ENCODE measurements at places on chromosomes 3 and 15.

- no peak for DNase-seq
Observed at GRCh38 chr3:59392116-59392515, 342.3 kb upstream of the CFAP20DC start.

DNA sequence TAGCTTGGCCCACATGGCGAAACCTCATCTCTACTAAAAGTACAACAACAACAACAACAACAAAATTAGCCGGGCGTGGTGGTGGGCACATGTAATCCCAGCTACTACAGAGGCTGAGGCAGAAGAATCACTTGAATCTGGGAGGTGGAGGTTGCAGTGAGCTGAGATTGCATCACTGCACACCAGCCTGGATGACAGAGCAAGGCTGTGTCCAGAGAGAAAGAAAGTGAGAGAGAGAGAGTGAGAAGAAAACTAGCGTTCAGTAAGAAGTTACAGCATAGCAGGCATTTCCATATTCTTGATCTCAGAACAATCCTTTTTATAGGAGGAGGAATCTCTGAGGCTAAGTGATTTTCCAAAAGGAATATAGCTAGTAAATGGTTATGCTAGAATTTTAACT, 1076.1 kb downstream of the AGBL1 start:
- peak; percentile 51 for DNase-seq

DNA sequence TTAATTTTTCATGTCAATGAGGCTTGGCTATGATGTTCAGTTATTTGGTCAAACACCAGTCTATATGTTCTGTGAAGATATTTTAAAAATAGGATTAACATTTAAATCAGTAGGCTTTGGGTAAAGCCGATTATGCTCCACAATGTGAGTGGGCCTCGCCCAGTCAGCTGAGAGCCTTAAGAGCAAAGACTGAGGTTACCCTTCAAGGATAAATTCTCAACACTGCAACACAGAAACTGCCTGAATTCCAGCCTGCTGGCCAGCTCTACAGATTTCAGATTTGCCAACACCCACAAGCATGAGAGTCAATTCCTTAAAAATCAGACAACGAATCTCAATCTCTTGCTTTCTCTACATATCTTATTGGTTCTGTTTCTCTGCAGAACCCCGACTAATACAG, 188.3 kb downstream of the PLCH1 start:
- DNase-seq, result peak; percentile 49

GRCh38 chr3:72754582-72754981, 93.7 kb downstream of the SHQ1 start:
- no peak for DNase-seq

DNA sequence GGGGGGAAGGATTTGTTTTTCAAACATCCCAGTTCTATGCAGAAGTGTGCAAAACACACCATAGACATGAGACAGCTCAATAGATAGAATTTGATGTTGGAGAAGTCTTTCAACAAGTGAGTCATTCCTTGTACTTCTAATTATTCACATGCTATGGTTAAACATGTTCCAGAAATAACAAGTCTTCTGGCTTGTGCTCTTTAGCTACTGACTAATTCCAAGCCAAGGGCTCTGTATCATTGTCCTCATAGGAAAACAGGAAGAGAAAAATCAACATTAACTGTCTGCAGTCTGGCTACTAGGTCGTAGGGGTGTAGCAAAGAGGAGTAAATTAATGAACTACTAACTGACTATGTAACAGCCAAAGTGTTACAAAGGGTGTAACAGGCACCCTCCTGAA, 25.8 kb downstream of the LDHAL6B start:
- DNase-seq, result peak; percentile 88

DNA sequence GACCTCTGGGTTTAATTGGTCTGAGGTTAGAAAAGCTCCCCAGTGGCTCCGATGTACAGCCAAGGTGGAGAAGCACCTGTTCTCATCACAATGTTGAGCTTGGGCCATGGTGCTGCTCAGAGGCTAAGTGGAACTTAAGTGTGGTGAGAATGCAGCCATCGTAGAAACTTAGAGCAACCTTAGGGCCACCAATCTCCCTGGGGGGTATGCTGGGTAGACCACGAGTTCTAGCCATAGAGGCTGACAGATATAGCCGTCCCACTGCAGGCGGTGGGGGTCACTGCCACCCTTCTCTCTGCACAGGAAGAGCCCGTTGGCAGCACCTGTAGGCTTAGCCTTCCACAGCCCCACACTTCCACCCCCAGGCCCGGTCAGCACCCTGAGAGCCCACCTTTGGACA, 38.0 kb downstream of the MGLL start:
- no peak for DNase-seq

GRCh38 chr3:127038466-127038865, 55.6 kb downstream of the PLXNA1 start:
- DNase-seq, result no peak

- no peak for DNase-seq
Observed at GRCh38 chr15:65863106-65863505, 6.2 kb upstream of the RAB11A start.

DNA sequence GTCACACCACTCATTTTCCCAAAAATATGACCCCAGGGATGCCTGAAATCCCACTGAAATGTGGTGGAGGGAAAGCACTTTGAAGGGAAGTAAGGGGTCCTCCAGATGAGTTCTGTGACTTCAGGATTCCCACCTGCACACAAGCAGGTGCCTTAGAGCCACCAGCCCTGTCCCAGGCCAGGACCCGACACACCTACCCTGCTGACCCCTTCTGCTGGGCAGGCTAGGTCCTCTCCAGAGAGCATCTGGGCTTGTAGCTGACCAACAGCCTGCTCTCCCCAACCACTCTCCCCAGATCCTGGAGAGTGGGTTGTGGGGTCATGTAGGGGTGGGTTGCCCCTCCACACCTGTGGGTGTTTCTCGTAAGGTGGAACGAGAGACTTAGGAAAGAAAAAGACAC, 14.9 kb upstream of the CILP start:
- no peak for DNase-seq

DNA sequence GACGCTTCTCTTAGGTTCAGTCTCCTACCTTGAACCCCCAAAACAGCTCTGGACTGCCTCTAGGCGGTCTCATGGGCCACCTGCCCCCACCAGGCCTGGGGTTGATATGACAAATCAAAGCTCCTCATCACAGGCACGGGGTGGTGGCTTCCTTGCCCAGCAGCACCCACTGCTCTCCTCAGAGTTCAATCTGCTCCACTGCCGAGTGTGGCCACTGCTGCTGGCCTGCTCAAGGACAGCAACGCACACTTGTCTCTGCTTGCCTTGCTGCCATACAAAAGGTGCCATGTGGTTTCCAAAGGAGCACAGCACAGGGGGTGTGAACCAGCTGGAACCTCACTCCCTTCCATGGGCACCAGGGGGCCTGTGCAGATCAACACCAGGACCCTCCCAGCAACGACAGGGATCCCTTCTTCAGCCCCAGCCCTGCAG, 10.2 kb downstream of the KBTBD13 start:
- no peak for DNase-seq

- peak; percentile 69 for DNase-seq
Observed at GRCh38 chr15:52523192-52523591, 5.5 kb downstream of the MYO5A start.

DNA sequence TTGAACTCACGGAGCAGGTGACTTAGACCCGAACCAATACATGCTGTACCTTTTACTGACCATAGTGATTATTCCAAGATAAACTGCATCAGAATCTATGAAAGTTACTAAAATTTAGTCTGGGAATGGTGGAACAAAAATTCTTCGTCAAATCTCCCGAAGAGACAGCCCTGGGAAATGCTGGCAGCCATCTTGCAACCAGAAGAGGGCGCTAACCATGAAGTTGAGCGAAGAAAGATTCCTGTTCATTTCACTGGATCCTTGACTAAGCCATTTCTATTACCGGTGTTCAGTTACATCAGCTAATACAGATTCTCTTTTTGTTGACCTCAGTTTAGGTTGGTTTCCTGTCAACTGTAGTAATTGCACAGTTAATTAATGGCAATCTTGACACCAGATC, 199.6 kb downstream of the SLC9A9 start:
- DNase-seq, result no peak

GRCh38 chr3:29293421-29293820, 12.6 kb downstream of the RBMS3 start:
- peak; percentile 65 for DNase-seq

DNA sequence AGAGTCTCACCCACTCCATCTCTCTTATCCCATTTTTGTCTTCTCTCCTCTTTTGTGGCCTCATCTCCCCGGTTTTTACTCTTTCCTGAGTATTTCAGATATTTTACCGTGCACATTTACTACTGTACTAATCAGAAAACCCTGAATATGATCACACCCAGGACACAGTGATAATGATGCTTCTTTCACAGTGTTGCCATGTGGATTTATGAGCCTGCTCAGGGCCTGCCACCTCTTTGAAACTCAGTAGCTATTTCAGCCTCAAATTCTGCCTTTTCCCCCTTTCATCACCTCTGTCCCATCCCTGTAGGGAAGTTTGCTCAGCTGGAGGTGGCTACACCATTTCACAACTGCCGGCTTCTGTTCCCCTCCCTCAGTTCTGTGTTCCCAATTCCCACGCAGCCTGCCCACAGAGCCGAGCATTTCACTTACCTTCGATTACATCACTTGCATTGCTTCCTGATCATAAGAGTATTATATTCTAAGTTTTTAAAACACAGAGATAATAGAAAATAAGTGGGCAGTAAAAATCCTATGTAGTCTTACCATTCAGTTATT, 33.2 kb downstream of the ARNT2 start:
- DNase-seq, result no peak

- DNase-seq, result peak; percentile 93
Observed at GRCh38 chr3:41267975-41268640, 68.8 kb downstream of the CTNNB1 start.

GRCh38 chr3:14139771-14140170, 14.9 kb downstream of the TMEM43 start:
- peak; percentile 27 for DNase-seq

DNA sequence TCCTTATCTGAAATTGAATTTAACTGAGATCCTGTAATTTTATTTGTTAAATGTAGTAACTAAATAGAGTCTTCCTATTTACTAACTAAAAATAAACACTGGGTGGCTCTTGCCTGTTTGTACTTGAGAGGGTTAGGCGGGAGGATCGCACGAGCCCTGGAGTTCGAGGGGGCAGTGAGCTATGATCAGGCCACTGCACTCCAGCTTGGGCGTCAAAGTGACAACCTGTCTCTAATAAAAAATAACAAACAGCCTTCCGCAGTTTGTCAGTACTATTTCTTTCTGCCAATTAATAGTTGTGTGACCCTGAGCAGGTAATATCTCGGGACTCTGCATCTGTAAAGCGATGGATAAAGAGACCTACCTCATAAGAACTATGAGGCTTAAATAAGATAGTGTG, 768 bp upstream of the PDE12 start:
- DNase-seq, result no peak

DNA sequence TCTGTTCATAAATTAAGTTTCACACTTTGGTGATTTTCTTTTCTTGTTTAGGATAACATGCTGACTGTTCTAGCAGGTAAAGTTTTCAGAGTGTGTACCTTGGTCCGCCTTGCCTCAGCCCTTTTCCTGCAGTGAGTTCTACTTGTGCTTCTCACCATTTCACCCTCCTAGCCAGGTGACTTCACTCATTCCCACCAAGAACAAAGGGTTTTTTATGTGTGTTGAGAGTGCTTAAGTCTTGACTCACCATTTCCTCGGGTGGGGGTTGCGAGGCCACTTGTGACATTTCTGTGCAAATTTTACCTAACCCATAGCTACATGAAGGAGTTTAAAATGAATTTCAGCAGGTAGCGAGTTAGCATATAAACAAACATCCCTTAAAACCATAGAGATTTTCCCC, 81.4 kb downstream of the C3orf38 start:
- no peak for DNase-seq

DNA sequence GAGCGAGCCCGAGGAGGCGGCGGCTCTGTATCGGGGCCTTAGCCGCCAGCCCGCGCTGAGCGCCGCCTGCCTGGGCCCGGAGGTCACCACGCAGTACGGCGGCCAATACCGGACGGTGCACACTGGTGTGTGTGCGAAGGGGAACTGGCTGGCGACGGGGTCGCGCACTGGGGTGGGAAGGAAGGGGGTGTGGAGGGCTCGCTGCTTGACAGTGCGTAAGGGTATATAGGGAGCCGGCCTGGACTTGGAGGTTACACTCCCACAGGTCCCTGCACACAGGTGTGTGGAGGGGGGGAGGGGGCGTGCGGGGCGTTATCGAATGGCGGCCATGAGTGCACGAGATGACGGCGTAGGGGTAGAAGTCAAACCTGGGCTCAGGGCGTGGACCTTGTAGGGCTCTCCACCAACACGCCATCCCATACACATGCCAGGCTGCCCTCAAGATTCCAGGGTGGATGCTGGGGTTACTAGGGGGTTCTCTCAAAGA, 389 bp downstream of the APEH start:
- DNase-seq, result no peak

- no peak for DNase-seq
Observed at GRCh38 chr3:173109143-173109542, 31.9 kb downstream of the SPATA16 start.

DNA sequence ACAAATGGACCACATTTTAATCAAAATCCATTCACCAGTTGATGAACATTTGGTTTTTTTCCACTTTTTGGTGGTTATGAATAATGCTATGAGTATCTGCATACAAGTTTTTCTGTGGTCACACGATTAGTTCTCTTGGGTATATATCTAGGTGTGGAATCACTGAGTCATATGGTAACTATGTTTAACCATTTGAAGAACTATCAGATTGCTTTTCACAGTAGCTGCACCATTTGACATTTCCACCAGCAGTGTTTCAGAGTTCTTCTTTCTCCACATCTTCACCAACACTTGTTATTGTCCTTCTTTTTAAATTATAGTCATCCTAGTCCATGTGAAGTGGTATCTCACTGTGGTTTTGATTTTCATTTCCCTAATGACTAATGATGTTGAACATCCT, 33.3 kb upstream of the ATG7 start:
- DNase-seq, result peak; percentile 94

DNA sequence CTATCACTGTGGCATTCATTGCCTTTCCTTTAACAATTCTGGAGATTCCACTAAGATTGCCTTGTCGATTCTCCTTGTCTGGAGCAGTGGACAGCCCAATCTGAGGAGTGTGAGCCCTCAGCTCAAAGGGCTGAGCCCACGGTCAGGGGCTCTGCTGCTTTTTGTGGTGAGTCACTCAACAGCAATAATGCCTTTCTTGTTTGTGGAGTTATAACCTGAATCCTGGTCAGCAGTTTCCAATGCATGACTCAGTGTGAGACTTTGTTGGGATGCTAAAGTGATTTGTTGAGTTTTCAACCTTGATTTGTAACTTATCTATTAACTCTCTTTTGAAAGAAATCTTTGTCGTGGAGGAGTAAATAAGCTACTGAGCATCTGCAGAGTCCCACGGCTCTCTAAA, 183.5 kb downstream of the TJP1 start:
- DNase-seq, result no peak

DNA sequence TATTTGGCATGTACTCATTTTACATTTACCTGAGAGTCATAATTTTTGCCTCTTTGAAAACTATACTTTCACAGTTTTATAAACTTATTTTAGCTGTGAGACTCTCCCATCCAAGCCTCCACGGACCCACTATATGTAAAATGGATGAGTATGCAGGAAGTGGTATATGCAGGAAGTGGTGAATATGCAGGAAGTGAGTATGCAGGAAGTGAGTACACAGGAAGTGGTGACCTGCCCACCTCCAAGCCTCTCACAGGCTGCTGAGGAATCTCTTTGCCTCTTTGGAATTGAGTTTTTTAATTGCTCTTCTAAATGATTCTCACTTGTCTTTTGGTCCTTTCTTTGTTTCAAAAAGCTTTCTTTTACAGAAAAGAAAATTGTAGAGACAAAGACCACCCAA, 85.2 kb downstream of the KBTBD8 start:
- DNase-seq, result peak; percentile 14
